NCI-H1436 treated with DMSO at 0.1 percent for 48 hours (cell line): ENCODE measurements at places on chromosomes 12 and 14.

- DNase-seq = no peak
Observed at GRCh38 chr14:68950111-68950510, 29.0 kb downstream of the ACTN1 start.

DNA sequence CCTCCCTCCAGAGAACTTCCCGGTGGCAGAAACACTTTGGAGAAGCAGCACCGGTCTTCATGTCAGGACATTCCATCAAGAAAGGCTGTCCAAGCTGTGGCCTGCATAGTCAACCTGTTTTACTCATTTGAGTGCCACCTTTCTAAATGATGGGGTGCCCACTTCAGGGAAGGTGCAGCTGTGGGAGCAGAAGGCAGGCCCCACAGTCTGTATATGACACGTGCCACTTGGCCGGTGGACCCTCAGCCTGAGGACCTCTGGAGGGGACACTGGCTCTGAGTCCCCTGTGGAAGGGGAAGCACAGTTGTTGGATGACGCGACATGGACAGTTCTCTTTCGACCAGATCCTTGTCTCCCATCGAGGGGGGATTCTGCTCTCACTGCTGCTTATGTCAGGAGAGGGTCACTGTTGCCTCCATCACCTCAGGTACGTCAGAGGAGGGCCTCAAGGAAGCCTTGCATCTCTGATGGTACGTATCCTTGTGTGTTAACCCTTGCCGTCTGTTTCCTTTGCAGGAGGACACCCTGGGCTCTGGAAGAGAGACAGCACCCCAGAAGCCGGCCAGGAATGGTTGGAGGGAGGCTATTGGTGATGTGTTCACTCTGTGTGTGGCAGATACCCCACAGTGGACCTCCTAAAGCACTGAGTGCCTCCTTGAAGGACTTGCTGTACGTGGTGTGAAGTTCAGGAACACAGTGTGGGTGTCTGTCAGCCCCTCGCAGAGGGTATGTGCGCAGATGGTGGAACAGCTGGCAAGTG is 132.1 kb upstream of the RTL1 start:
- DNase-seq = no peak

DNA sequence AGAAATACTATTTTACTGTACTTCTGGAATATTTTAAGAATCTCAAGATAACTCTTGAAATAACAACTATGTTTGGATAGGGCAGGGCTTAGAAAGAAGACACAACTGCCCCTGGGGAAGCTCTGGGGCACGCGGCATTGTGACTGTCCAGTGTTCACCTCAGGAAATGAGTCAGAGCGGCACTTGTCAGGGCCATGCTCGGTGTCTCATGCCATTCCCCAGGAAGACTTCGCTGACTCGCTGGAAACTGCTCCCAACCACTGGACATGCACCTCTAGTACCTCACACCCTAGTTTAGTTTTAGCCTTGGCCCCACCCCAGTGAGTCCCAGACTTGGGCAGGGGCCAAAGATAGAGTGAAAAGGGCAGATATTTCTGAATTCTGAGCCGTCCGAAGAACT is 192.0 kb downstream of the TTC7B start:
- DNase-seq = no peak

- DNase-seq = no peak
Observed at GRCh38 chr14:96494331-96494730, 7.9 kb upstream of the PAPOLA start.

- DNase-seq = no peak
Observed at GRCh38 chr12:116697305-116697704, 40.6 kb downstream of the SPRING1 start.

- DNase-seq = no peak
Observed at GRCh38 chr14:85426068-85426935, 103.6 kb upstream of the FLRT2 start.

GRCh38 chr12:104877103-104877705 is 80.9 kb downstream of the SLC41A2 start:
- peak; percentile 5 for DNase-seq

GRCh38 chr12:102344691-102345090 is 135.7 kb downstream of the IGF1 start:
- no peak for DNase-seq

DNA sequence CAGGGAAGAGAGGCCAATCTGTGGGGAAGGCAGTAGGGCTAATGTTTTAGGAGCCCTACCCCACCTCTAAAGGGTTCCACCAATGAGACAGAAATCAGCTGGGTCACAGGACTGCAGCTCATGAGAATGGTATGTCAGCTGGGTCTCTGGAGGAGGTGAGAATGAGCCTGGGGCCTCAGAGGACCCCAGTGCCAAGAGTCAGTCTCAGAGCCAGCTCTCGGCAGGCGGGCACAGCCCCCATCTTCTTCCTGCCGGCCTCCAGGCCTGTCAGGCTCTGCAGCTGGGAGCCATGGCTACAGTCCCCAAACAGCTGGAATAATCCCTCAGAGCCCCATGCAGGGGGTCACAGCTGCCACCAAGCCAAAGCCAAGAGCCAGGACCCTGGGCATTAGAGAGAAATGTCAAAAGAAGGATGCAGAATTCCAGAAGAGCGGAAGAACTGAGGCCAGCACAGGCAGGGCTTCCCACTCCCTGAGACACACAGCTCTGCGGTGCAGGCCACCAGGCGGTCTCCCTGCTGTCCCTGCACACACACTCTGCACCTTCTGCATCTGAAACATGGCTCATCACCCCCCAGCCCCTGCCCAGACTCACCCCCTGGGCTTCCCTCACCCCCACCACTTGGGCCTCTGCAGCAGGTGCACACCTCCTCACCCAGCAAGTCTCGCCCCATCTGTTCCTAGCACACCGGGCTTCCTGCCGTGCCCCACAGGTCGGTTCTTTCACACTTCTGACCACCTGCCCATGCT is 26.0 kb downstream of the ITPK1 start:
- no peak for DNase-seq

GRCh38 chr12:125245581-125246557 is 180.6 kb downstream of the AACS start:
- no peak for DNase-seq

GRCh38 chr14:76163668-76164363 is 12.1 kb downstream of the GPATCH2L start:
- DNase-seq = no peak

- DNase-seq = no peak
Observed at GRCh38 chr12:110282300-110282860, 1.3 kb downstream of the ATP2A2 start.

DNA sequence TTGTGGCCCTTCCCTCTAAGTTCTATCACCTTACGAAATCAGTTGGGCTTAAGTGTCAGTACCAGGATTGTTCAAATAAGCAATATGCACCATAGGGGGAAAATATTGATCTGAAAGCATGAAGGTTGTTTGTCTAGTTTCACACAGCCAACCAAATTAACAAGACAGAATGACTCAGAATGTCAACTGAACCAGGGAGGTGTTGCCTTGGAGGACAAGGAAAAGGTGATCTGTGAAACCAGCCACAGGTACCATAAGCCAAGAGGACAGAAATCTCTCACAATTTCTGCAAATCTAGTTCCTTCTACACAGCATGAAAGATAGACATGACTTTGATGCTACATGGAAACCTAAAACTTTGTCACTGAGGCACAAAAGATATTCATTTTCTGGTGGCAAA is 297.9 kb downstream of the BCL11B start:
- no peak for DNase-seq

DNA sequence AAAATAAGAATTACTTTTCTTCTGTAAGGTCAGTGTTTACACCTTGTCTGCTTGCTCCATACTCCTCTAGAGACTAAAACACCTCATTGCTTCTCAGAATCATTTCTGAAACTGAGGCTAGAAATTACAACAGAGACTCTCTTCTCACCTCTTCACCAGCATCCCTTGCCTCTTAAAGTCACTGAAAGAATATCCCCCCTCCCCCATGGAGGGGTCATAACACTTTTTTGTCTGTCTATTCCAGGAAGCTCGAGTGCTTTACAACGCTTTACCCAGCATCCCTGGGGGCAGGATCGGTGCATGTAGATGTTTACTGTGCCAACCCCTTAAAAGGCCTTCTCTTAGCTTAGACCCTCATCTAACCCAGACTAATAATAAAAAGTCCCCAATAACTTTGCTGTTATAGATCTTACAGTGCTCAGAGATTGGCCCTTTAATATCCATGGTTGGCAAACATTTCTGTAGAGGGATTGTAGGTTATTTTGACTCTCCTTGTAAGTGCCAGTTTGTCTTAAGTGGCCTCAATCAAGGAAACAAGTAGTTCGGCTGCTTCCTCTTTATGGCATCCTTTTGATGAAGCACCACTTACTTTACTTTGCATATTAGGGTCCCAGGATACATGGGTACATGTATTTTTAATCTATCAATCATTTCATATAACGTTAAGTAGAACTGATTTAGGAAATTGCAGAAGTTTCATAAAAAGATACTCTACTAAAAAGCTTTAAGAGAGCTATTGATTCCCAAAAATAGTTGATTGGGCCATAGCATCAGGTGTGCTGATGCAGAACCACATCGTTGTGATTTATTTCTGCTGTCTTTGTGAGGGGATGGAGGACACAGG is 29.3 kb downstream of the PRKCH start:
- DNase-seq = no peak

GRCh38 chr14:77175843-77176242 is 5.8 kb upstream of the TMEM63C start:
- DNase-seq = no peak

- DNase-seq = no peak
Observed at GRCh38 chr12:108310489-108310888, 28.6 kb downstream of the CMKLR1 start.

GRCh38 chr12:26281320-26281719 is 85.9 kb downstream of the SSPN start:
- DNase-seq = no peak

GRCh38 chr12:1226951-1227350 is 235.9 kb downstream of the ERC1 start:
- DNase-seq = no peak

GRCh38 chr12:56252649-56253048 is 5.5 kb downstream of the ANKRD52 start:
- no peak for DNase-seq

DNA sequence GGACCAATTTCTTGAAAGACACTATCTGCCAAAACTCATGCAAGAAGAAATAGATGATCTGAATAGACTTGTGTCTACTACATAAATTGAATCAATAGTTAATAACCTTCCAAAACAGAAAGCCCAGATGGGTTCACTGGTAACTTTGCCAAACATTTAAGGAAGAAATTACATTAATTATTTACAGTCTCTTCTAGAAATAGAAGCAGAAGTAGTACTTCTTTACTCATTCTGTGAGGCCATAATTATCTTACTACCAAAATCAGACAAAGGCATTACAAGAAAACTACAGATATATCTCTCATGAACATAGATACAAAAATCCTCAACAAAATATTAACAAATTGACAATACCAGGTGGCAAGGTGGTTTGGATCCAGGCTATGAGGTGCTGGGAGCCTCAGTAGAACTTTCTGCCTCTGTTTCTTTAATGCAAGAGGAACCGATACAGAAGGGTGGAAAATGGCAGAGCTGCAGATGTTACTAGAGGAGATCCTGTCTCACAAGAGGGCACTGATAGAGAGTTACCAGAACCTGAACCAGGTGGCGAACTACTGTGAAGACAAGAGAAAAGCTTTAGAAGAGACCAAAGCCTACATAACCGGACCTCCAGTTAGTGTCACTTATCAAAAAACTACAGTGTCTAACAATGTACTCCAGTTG is 33.7 kb upstream of the KTN1 start:
- no peak for DNase-seq

DNA sequence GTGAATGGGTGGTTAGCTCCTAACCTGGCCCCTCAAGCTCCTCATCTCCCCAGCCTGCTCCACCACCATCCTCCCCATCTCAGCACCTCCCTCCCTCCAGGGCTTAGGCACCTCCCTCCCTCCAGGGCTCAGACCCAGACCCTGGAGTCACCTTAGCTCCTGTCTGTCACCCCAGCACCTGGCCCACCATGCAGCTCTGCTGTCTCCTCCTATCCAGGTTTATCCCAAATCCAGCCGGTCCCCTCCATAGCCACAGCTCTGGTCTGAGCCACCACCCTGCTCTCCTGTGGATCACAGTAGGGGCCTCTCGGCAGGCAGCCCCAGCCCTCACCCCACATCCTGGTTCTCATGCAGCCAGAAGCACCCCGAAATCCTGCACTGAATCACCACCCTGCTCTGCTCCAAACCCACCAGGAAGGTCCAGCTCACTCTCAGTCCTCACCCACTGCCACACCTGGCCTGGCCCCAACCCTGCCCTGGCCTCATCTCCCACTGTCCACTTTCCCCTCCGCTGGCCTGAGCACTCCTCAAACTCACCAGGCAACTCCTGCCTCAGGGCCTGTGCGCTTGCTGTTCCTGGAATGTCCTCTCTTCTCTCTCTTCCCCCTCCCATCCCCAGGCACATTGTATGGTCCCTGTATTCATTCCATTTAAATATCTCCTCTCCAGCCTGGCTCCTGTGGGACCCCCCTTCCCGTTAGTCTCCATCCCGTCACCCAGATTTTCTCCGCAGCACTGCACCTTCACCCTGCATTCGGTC is 62.6 kb downstream of the DIO3 start:
- DNase-seq = no peak
